ENCODE measurements at places on chromosomes 11 and 22.

DNA sequence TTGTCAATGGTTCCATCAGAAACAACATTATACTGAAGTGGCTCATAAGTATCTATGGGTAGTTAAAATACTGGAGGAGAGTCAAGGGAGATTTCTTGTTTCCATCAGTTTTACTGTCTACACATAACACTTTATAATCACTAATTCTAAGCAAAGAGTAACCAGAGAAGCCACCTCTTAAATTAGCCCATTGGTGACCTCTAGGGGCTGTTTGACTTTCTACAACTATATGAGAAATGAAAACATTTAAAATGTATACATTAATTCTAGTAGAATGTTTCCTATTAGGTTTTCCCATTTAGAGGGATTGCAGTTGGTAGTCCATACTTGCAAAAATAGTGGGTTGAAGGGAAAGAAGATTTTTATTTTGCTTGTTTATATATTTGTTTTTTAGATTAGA lies 504.3 kb downstream of the FAM181B start:
- peak; percentile 31 for DNase-seq

DNA sequence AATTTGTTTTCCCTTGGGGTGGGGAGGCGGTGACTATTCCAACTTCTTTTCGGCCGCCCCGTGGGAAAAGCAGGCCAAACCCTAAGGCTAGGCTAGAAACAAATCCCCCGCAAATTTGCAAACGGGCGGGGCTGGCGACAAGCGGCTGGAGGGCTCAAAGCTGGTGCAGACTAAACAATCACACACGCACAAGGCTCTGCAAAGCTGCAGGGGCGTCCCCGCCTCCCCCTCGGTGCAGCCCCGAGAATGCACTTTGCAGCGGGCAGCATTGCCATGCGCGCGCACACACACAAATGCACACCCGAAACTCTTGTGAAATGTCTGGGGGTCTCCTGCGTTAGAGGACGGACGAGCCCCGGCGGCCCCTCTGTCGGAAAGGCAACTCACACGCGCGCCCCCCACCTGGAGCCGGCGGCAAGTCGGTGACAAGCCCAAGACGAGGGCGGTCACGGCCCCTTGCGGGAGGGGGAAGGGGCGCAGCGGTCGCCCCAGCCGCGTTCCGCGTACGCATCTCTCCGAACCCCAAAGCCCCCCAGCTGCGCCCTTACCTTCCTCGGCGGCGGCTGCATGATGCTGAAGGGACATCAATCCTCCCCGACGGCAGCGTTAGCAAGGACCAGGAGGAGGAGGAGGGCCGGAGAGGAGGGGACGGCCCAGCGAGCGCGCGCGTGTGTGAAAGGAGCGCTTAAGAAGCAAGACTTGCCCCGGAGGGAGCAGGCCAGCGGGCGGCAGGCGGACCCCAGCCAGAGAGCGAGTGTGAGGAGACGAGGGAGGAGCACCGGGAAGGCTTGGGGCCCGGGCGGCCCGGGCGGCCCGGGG lies 600 bp downstream of the FCHSD2 start:
- peak; percentile 68 for DNase-seq

- no peak for DNase-seq
Measured at GRCh38 chr11:15944460-15944859, 411.9 kb downstream of the SOX6 start.

DNA sequence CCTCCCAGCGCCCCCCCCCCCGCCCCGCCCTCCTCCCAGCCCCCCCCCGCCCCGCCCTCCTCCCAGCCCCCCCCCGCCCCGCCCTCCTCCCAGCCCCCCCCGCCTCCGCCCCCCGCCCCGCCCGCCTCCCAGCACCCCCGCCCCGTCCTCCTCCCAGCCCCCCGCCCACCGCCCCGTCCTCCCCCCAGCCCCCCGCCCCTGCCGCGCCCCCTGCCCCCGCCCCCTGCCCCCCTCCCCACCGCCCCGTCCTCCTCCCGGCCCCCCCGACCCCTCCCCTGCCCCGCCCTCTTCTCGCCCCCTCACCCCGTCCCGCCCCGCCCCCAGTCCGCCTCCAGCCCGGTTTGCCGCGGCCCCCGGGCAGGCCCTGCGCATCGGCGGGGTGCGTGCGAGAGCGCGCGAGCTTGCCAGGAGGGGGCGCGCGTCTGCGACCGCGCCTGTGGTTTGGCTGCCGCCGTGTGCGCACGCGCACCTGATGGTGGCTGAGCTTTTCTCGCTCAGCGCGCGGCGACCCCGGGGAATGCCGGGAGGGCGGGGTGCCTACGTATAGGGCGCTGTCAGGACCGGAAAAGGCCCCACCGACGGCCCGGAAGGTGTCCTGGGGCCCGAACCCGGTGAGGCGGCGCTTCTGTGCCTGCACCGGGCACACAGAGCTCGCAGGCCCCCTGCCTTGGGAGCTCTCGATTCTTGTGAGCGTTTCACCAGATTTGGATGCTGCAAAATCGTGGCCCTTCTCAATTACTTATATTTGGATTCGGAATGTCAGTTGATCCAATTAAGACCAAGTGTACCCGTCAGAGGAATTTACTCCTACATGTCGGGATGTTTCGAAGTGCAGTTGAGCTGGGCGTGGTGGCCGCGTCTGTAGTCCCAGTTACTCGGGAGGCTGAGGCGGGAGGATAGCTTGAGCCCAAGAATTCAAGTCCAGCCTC lies 501 bp upstream of the TTLL12 start:
- peak; percentile 94 for DNase-seq

DNA sequence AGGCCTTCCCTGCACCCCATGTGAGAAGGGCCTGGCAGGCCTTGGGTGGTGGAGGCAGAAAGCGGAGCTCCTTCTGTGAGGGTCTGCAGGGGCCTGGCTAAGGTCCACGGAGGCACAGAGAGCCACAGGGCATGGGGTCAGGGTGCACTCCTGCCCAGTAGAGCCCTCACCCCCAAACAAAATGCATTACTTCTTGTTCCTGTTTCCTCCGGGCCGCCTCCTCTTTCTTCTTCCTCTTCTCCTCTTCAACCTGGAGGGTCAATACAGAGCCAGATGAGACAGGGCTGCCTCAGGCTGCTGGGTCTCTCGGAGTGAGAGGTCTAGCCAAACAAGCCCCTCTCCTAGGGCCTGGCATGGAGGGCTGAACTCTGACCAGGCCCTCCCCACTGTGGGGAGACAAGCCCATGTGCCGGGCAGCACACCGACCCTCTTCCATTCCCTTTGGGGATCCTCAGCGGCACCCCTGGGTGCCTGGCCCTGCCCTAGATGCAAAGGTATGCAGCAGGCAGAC lies 10.3 kb upstream of the NAP1L4 start:
- DNase-seq, result no peak

GRCh38 chr22:30313527-30314363 lies 13.0 kb downstream of the TBC1D10A start:
- no peak for DNase-seq

GRCh38 chr22:17810570-17811116 lies 36.4 kb upstream of the BID start:
- no peak for DNase-seq

GRCh38 chr11:107856981-107857517 lies 1.5 kb downstream of the SLC35F2 start:
- no peak for DNase-seq
